ENCODE measurements at places on chromosomes 13 and 19. TPM values are rescaled to one million over a fixed set of nuclear protein-coding genes. Genes with fewer than 3 reads are reported as not detected.
A peak's percentile ranks its signal among the peaks of the same experiment; 100 is the strongest.

The RGS9BP gene
- total RNA-seq, result 0.72 TPM

The ISOC2 gene
- 37.0 TPM for total RNA-seq

The ODAD3 gene
- 0.79 TPM for total RNA-seq

The SOX21 gene
- total RNA-seq, result not detected

The NCR1 gene
- total RNA-seq, result not detected

The WBP4 gene
- total RNA-seq, result 7.3 TPM

DNA sequence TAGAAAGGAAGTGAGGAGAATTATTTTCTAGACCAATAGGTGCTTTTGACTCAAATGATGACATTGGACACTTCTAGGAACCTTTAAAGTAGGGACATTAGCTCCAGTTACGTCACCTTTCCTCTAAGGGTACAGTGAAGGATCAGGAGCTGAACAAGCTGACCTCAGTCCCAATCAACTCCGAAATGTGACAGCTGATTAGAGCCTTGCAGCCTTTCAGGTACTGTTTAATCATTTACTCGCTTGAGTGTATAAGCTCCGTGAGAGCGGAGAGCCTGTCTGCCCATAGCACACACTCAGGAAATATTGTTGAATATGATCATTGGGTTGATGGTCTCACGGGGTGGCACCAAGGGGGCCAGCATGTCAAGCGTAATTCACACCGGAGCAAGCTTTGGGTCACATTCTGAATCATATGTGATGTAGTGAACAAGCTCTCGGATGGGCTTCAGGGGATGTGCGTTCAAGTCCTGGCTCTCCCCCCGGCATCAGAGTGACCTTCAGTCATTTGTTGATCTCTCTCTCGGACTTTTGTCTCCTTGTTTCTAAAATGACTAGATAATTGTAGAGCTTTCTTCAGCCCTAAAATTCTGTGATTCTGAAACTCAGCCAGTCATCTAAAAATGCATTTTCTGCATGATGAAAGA lies 141.9 kb downstream of the ZIC5 start:
- DNase-seq, result no peak

- DNase-seq, result no peak
These were observed 40.0 kb upstream of the GJB6 start for GRCh38 chr13:20272104-20272503.

GRCh38 chr19:45173816-45174215 lies 4.2 kb downstream of the TRAPPC6A start:
- DNase-seq, result no peak

DNA sequence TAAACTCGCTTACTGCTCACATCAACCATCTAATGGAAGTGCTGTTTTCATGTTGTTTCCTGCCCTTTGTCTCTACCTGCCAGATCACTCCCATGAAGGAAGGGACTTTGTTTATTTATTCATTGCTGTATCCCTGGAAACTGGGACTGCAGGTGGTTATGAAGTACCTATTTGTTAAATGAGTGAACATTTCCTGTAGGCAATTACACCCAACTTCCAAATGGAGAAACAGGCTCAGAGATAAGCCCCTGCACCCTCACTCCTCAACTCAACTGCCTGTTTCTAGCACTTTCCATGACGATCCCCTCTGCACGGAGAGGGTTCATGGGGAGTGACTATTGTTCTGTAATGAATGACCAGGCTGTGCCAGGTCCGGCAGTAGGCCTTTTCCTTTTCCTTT lies 1.9 kb upstream of the SELENOW start:
- no peak for DNase-seq

DNA sequence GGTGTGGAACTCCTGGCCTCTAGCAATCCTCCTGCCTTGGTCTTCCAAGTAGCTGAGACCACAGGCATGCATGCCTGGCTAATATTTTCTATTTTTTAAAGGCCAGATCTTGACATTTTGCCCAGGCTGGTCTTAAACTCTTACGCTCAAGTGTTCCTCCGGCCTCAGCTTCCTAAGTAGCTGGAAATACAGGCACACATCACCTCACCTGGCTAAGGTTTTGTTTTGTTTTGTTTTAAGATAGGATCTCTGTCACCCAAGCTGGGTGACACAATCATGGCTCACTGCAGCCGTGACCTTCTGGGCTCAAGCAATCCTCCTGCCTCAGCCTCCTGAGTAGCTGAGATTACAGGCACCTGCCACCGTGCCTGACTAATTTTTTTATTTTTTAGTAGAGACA lies 5.5 kb upstream of the RLN3 start:
- no peak for DNase-seq

- no peak for DNase-seq
These were observed 628.8 kb downstream of the SLITRK6 start for GRCh38 chr13:85170372-85170771.

DNA sequence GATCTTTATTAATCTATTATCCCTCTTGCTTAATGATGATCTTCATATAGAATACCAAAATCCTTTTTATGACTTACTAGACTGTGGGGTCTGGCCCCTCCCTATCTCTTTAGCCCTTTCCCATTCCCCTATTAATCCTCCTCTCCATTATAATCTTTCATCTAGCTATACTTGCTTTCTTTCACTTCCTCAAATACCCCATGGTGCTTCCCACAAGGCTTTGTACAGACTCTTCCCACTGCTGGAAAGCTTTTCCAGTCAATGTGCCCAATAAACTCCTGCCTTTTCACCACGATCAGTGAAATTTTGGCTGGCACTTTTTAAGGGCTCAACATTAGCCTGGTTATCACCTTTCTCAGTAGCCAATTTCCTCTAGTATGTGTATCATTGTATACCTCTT lies 3.2 kb upstream of the EBPL start:
- DNase-seq, result no peak

DNA sequence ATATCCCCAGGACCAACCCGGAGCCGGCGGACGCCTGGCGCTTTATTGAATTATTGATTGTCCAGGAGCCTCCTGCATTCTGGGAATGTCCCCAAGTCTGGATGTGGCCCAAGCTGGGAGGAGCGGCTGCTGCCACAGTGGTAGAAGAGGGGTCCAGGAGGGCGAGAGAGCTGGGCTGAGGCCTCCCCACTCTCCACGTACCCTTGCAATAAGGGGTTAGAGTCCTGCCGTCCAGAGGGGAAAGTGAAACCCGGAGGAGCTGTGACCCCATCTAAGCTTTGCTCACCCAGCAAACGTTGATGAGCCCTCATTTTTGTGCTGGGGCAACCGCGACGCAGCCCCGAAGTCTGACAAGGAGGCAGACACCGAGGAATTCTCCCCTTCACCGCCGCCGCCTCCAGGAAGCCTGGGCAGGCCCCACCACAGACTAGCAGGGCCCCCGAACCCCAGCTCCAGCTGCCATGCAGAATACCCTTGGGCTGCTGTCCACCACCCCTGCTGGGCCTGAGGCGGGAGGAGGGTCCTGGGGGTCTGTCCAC lies 1.4 kb upstream of the C2CD4C start:
- DNase-seq, result no peak

DNA sequence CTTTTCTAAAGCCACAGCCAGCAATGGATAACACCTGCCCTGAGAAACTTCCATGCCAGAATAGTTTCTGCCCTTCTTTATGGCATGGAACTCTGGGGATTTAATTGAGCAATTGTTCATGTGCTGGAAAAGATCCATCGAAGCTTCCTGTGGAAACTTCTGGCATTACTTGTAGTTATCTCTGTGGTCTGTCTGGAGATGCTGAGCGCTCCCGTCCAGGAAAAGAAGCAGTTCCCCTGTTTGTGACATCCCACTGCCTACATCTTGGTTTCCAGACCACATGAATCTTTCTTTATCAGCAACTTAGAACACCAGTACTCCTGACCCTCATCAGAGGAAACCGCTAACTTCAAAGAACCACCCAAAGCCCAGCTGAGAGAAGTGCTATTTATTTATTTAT lies 24.6 kb downstream of the FLT1 start:
- DNase-seq, result no peak

DNA sequence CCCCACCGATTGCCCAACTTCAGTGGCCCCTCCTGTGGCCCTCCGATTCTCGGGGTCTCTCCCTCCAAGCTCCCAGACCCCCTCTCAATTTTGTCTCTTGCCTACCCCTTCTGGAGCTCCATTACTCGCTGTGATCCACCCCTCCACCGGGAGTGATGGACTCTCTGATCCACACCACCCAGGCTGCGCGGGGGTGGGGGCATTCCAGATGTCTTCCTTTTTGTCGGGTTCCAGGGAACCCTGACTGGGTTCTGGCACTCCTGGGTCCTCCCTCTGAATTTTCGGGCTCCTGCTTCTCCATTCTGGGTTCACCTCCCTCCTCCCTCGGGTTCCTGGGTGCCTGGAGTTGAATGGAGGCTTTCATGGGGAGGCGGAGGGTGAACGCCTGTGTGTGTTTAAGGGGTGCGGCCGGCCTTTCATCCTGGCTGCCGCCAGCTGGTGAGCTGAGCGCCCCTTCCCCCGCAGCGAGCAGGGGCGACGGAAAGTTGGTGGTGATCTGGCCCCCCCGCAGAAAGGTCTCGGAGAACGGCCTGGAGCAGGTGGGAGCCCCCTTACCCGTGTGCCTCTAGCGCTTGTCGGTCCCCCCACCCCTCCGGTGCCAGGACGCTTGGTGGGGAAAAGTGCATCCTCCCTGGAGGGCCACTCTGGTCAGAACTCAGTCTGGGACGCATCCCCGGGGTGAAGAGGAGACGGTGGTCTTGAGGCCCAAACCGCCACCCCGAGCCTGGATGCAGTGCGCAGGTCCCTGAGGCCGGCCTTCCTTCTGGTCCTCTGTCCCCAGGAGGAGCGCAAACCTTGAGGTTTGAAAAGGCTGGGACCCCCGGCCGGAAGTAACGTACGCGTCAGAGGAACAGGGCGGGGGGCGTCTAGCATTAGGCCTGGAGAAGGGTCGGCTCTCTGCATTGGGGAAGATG lies 1.6 kb downstream of the MISP3 start:
- peak; percentile 36 for DNase-seq

- DNase-seq, result no peak
These were observed 33.1 kb downstream of the SLC25A42 start for GRCh38 chr19:19096641-19097627.

DNA sequence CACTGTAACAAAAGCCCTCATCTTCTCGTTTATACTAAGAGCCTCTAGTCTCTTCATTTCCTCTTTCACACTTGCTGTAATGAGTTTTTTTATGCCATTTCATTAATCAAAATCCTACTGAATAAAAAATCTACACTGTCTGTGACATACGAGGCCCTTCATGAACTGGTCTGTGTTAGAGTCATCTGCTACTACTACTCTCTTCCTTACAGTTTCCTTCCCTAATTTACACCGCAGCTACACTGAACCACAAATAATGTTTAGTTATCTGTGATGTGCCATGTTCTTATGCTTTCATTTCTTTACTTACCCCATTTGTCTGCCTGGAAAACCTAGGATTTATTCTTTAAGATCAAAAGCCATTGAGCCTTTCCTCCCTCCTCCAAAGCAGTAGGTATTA lies 16.0 kb downstream of the UFM1 start:
- no peak for DNase-seq

DNA sequence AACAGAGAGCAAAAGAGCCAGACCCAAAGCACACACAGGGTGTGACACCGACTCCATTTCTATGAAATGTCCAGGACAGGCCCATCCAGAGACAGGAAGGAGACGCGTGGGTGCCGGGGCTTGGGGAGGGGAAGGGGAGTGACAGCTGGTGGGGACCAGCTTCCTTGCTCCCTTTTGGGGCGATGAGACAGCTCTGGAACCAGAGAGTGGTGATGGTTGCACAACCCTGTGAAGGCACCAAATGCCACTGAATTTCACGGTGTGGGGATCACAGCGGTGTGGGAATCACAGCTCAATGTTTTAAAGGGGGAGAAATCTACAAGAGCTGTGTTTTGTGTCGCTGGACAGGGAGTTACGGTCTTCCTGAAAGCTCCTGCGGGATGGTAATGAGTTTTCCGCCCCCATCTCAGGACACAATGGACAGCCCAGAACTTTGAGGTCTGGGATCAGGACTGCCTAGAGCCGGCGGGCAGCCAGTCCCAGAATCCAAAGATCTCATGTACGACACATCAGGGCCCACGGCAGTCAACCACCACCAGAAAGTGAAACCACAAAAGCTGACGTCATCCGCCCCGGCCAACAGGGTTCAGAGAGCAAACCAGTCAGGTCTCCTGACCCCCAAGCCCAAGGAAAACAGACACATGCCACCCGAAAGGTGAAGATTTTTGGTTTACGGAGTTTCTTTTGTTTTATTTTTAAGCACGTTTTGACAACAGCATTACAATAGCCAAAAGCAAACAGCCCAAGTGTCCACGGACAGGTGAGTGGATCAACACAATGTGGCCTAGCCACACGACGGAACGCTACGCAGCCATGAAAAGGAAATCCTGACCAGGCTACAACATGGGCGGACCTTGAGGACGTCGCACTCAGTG lies 7.3 kb downstream of the SGTA start:
- no peak for DNase-seq

DNA sequence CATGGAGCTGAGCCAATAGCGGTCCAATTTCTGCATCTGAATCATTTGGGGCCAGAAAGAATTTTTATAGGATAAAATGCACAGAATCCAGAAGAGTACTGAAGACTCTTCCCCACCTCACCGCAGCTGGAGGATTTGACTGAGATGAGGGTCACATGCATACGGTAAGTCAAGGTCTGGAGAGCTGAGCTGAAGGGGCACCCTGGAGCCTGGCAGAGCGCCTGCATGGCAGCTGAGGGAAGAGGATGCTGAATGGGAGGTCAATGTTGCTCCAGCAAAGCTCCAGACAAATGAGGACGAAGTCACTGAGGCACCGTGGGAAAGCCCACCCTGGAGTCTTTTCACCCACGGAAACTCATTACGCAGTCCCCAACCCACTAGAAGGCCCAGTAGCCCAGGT lies 43.4 kb upstream of the ATP12A start:
- no peak for DNase-seq

GRCh38 chr13:33353210-33353609 lies 67.7 kb upstream of the STARD13 start:
- peak; percentile 15 for DNase-seq

DNA sequence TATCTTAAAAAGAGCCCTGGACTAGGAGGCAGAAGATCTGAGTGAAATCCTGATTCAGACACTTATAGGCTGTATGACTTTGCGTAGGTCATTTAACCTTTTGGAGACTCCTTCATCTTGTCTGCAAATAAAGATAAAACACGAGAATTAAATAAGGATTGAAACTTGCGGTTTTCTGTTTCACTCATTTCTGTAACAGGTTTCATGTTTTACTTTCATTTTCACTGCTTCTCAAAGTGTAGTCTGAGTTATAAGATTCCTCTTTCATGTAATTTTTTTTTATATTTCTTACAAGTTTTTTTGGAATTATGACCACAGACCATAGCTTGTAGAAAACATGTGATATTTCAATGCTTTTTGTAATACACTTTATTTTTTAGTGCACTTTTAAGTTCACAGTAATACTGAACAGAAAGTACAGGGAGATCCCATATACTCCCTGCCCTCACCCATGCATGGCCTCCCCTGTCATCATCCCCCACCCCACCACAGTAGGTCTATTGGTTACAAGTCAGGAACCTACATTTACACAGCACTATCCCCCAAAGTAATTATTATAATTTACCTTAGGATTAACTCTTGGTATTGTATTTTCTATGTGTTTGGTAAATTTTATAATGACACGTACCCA lies 174.6 kb downstream of the ITGBL1 start:
- peak; percentile 28 for DNase-seq

DNA sequence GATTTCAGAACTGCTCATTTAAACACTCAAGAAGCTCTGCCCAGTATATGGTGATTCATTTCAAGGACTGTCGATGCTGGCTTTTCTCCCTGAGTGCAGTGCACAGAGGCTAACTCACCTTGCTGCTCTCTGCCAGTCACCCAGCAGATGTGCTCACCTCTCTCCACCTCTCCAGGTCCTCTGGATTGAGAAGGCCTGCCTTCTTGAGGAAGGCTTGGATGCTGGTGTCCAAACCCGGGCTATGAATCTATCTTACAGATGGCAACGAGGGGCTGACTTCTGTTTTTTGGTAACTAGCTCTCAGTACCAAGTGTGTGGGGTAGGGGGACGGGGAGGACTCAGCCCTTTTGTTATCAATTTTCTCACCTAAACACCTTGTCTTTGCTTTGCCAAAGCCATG lies 47.6 kb downstream of the TEX29 start:
- no peak for DNase-seq
